ENCODE measurements at places on chromosomes 12 and 14.
A peak's percentile ranks its signal among the peaks of the same experiment; 100 is the strongest.

- no peak for DNase-seq
Measured at GRCh38 chr12:67633708-67634107, 14.8 kb upstream of the DYRK2 start.

GRCh38 chr12:47797441-47797840 is 22.3 kb downstream of the HDAC7 start:
- no peak for DNase-seq

DNA sequence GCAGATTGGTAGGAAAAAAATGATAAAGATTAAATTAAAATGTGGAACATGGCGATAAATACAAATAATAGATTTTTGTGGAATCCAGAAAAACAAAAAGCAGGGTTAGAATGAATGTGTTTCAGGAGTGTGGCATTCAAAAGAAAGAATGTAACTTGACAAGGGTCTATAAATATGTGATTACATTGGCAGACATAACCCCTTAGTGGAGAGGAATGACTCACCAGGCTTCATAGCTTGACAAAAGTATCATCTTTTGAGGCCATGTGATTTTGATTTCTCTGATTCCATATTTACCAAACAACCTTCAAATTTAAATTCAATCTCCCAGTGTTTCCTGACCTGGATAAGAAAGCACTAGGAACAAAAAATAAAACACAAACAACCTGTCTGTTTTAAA is 24.4 kb upstream of the MGST1 start:
- no peak for DNase-seq

DNA sequence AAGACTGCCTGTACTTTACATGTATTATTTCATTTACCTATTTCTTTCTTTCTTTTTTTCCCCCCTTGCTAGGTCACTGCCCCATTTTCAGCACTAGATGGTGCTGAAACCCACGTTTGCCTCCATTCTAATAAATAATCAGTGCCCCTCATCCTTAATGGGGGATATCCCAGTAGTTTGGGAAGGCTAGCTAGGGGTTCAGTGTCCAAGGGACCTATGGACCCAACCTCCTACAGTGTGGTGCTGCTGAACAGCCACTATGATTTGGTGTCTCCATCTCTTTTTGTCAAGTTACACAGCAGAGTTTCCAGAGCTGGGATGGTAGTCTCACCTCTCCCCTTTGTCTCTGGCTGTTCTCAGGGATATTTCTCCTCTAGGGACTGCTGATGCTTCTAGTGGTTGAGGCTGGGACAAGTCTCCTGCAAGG is 6.5 kb upstream of the HCFC2 start:
- peak; percentile 4 for DNase-seq

- no peak for DNase-seq
Measured at GRCh38 chr12:105272814-105273416, 36.9 kb upstream of the APPL2 start.

DNA sequence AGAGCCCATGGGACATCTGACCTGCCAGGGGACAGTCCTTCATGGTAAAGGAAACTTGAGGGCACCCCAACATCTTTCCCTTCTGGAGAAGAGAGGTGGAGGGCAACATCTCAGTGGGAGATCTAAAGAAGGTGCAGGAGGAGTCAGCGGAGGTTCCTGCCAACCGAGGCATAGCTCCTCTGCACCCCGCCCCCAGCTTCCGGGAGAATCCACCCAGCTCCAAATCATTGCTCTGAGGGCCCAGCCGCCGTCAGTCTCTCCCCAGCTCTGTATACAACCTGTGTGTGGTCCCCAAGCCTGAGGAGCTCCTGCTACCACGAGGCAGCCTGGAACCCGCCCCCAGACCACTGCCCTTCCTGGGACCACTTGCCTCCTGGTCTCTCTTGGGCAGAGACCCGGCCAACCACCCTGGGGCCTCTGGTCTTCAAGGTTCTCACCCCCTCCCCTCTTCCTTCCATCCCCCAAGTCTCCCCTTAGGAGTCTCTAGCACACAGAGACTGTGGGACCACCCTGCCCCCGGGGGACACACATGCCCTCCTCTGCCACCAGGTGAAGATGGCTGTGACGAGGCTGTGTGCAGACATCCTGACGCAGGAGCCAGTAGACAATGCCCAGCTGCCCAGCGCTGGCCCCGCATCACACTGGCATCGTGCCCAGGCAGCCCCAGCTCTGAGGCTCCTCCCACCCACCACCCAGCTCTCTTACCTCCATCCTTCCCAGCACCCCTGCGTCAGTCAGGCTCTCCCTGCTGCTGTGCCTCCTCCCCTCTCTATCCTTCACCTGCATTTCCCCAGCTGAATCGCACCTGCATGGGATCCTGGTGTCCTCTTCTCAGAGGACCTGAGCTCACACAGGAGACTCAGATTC is 13.0 kb upstream of the NUDT14 start:
- peak; percentile 35 for DNase-seq

GRCh38 chr12:27193106-27193505 is 51.0 kb upstream of the STK38L start:
- DNase-seq = no peak

GRCh38 chr12:6606331-6607131 is 648 bp downstream of the CHD4 start:
- peak; percentile 69 for DNase-seq

- no peak for DNase-seq
Measured at GRCh38 chr12:43009846-43010240, 420.3 kb upstream of the PRICKLE1 start.

DNA sequence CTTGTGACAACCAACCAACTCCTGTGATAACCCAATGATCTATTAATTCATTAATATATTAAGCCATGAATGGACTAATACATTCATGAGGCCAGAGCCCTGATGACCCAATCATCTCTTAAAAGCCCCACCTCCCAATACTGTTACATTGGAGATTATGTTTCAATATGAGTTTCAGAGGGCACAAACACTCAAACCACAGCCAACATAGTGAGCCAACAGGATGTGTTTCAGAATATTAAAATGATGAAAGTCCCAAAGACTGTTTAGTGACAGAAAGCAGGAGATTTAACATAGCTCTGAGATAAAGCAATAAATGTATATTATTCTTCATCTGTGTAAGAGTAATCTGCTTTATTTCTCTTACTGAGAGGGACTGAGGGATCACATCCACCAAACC is 71.7 kb downstream of the PTPRO start:
- DNase-seq = no peak

GRCh38 chr14:101909371-101910096 is 54.8 kb upstream of the DYNC1H1 start:
- DNase-seq = no peak

GRCh38 chr14:84885061-84885460 is 644.9 kb upstream of the FLRT2 start:
- DNase-seq = no peak

DNA sequence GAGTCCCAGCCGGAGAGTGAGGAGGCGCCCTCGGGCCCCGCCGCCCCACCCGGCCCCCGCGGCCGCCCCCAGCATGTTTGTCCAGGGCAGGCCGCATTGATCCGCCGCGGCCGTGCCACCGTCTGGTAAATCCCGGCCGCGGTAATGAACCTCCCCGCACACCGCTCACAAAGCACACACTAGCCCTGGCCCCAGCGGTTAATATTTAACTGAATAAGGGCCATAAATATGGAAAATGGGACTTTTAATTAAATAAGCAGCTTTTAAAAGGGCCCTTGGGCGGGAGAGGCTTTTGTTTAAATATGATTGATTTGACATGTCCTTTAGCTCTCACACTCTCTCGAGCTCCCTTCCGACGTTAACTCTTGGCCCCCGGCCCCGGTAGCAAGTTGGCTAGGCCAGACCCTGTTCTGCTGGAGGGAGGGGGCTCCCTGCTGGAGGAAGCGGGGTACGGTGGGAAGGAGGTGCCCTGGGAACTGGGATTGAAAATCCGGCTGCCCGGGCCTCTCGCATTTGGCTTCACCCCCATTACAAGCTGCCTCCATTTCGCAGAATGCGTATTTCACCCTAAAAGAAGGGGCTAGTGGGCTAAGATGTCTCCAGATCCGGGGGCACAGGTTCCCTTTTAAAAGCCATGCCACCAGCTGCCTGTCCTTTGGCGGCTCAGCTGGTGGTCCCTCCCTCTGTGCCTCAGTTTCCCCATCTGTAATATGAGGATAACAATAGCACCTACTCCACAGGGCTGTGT is 199.8 kb downstream of the RBM19 start:
- no peak for DNase-seq

DNA sequence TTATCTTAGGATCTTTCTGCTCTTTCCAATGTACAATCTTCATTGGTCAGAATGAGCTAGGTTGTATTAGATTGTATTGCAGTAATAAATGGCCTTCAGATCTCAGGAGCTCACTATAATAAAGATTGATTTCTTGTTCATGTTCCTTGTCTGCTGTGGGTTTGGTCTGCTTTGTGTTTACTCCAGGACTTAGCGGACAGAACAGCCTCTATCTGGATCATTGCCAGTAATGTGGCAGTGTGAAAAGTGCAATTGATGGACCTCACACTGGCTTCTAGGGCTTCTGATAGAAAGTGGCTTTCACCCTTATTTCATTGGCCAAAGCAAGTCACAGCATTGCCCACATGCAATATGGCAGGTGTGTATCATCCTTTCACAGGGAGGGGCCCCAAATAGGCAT is 81.2 kb downstream of the BTG1 start:
- DNase-seq = no peak

- no peak for DNase-seq
Measured at GRCh38 chr12:4178424-4179170, 95.0 kb upstream of the CCND2 start.

GRCh38 chr14:81474148-81474492 is 59.5 kb downstream of the SEL1L start:
- DNase-seq = no peak

GRCh38 chr14:35374263-35374712 is 30.3 kb downstream of the NFKBIA start:
- DNase-seq = no peak

DNA sequence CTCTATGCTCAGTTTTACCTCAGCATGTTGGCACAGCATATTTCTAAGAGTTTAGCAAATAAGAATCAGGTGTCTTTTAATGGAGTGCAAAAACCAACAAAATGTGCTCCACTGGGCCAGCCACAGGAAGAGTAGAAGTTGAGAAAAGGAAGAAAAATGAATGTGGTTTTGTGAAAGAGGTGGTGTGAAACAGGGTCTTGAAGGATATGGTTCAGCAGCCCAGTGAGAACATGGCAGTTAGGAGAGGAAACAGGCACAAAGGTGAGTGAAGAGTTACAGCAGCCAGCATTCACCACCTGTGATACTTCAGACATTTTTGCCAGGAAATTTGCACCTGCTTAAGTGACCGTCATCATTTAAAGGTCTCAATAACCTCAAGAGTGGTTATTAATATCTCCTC is 2.4 kb downstream of the STAB2 start:
- no peak for DNase-seq

GRCh38 chr14:38039496-38039895 is 168.2 kb upstream of the SSTR1 start:
- DNase-seq = no peak

DNA sequence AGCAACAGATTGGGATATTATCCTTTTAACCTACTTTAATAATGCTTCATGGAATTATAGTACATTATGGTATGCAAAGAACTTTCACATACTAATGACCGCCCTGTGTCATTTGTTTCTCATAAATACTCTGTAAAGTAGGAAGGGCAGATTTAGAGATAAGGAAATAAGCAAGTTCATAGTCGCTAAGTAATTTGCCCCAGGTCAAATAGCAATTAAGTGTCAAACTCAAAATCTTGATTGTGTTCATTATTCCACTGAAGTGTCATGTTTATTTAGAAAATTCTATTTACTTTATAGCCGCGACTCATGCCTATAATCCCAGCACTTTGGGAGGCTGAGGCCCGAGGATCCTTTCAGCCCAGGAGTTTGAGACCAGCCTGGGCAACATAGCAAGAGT is 98.7 kb upstream of the ATF1 start:
- DNase-seq = no peak

Measured in T-helper 2 cell (primary cell).